Stimulated activated CD8-positive, alpha-beta memory T cell treated with anti-CD3 and anti-CD28 coated beads, Interleukin-7, amount 100 ng/mL, for 24 hours (primary cell): ENCODE measurements at places on chromosomes 4 and X.
A peak's percentile ranks its signal among the peaks of the same experiment; 100 is the strongest.

- no peak for DNase-seq
Observed at GRCh38 chr4:2732526-2732925, 23.6 kb downstream of the TNIP2 start.

- no peak for DNase-seq
Observed at GRCh38 chr4:2800691-2801596, 8.1 kb downstream of the SH3BP2 start.

DNA sequence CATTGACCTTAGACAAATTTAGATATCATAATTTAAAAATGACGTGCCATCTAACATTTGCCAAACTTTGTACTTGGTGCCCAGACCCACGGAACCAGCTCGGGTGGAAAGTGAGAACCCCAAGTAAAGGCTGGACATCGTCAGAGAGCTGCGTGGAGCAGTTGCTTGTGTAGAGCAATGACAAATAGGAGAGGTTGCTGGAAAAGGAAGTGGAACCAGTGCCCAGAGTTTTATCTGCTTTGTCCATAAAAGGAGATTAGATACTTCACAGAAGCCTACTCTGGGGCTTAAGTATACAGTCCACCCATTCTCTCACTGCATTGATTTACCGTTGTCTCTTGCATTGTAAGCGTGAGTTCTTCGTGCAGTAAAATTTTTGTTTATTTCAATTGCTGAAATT lies 5.4 kb upstream of the TBC1D1 start:
- no peak for DNase-seq

- no peak for DNase-seq
Observed at GRCh38 chrX:11241720-11242119, 51.5 kb upstream of the AMELX start.

DNA sequence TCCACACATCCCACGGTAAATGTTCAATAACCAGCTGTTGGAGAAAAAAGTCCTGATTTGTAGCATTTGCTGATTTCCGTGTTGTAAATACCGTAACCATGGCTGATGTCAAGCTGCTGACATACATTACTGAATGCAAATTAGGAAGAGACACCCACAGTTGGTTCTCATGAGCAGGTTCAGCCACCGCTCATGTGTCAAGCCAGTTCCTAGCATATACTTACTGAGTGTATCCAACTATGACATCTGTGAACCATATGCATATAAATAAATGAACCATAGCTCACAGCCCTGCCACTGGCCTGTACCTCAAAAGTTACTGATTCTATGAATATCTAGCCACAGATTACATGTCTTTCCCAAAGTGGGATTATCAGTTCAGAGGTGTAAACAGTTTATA lies 29.5 kb downstream of the FHDC1 start:
- DNase-seq, result no peak

GRCh38 chrX:21952624-21953023 lies 12.1 kb downstream of the SMS start:
- no peak for DNase-seq

DNA sequence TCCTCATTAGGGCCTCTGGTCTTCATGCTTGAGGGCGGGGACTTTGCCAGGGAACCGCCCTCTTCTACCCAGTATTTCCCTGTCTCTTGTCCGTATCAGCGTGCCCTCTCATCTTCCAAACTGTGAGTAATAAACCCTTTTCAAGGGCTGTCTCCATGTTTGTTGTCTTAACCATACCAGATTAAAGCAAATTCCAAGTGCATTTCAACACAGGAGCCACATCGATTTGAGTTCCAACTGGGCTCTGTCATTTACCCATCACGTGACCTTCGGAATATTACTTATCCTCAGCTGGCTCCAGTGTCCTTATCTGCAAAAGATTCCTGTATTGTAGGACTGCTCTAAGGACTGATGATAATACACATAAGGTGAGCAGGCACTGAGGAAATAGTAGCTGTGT lies 6.4 kb upstream of the PHEX start:
- DNase-seq, result no peak

DNA sequence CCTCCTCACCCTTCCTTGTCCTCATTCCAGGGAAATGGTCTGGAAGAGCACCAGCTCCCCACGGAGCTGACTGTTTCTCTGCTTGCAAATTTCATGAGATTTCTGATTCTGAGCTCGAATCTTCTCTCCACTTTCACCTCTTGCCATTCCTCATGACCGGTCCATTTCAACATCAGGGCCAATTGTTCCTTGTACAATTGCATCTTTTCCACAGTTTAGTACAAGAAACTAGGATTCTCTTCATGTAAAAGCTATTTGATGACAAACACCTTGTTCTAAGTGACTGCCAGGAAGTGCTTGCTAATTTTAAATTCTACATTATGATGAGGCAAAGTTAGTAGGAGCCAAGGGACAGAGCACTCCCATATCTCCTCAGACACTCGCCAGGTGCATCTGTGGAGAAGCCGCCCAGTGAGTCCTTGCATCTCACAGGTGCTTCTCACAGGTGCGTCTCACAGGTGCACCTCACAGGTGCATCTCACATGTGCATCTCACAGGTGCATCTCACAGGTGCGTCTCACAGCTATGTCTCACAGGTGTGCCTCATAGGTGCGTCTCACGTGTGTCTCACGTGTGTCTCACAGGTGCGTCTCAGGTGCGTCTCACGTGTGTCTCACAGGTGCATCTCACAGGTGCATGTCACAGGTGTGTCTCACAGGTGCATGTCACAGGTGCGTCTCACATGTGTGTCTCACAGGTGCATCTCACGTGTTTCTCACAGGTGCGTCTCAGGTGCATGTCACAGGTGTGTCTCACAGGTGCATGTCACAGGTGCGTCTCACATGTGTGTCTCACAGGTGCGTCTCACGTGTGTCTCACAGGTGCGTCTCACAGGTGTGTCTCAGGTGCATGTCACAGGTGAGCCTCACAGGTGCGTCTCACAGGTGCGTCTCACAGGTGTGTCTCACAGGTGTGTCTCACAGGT lies 3.0 kb upstream of the PDE6B start:
- DNase-seq, result no peak

- no peak for DNase-seq
Observed at GRCh38 chr4:156992943-156993342, 21.3 kb upstream of the PDGFC start.

DNA sequence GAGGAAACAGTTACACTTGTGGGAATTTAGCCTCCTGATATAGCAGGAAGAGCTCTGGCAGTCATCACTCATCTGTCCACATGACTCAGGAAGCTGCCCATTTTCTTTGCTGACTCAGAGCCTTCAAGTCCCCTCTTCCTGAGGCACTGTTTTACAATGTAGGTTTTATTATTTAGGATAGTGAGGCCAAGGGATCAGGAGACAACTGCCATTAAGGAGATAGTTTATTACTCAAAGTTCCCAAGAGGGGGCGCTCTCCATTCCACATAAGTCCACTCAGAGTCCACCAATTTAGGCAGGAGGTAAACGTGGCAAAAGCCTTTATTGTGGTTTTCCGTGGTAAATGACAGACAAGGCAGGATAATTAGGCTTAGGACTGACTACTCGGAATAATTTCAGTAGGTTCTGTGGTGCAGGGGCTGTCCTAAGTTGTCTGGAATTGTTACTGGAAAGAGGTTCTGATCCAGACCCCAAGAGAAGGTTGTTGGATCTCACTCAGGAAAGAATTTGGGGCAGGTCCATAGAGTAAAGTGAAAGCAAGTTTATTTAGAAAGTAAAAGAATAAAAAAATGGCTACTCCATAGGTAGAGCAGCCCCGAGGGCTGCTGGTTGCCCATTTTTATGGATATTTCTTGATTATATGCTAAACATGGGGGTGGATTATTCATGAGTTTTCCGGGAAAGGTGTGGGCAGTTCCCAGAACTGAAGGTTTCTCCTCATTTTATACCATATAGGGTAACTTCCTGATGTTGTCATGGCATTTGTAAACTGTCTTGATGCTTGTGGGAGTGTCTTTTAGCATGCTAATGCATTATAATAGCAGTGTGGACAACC lies 96.0 kb upstream of the RAB40AL start:
- no peak for DNase-seq

- DNase-seq, result no peak
Observed at GRCh38 chr4:134552063-134552462, 350.5 kb upstream of the PABPC4L start.

- no peak for DNase-seq
Observed at GRCh38 chrX:23964191-23964590, 56.4 kb downstream of the CXorf58 start.

- DNase-seq, result no peak
Observed at GRCh38 chr4:26139310-26139924, 181.4 kb upstream of the RBPJ start.

GRCh38 chrX:150648296-150648940 lies 44.8 kb upstream of the MTMR1 start:
- no peak for DNase-seq

- no peak for DNase-seq
Observed at GRCh38 chr4:3340700-3341083, 47.9 kb downstream of the RGS12 start.

DNA sequence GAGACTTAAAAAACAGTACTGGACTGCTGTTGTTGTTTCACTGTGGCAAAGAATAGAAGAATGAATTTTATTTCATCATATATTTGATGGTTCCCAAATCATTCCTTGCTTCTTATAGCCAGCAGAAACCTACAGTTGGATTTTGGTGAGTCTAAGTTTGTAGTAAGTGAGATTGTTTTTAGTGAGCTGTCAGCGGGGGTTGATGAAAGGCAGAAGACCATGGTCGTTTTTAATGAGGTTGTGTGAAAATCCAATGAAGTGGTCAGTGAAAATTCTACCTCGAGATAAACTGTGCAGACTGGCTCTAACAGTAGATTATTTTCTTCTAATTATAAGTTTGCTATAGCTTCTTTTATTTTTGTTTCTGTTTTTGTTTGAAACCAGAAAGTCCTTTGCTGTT lies 36.2 kb downstream of the ANAPC4 start:
- no peak for DNase-seq

DNA sequence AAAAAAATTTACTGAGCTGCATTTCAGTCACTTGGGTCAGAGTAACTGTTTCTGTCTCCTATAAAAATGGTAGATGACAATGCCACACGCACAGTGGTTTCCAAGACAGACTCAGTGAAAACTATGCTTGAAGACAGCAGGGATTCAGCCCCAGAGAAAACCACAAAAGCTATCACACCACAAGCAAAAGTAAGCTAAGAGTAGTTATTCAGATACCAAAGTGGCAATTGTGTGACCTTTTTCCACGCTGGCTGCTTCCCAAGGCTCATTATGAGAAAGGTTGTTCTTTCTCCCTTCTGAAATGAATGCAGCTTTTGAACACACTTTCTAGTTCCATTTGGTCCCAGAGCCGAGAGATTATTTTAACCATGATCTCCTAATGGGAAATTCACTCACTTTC lies 46.4 kb upstream of the GPM6B start:
- DNase-seq, result no peak

- DNase-seq, result no peak
Observed at GRCh38 chrX:146907391-146908240, 93.1 kb upstream of the CXorf51A start.

DNA sequence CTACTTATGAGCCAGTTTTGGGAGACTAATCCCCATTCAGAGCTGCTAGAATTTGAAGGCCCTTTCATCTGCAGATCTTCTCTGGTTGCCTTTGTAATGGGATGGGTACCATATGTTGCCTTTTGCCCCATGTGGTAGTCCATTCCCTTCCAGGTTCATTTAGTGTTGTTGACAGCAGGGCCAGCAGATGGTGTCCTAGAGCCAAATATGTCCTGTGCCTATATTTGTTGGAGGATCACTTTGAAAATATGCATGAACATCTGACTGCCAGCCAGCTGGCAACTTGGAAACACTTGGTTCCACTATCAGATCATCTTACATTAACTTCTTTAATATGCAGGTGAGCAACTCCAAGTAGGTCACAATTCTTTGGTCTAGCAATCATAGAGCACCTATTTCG lies 30.4 kb downstream of the CFAP299 start:
- peak; percentile 27 for DNase-seq

DNA sequence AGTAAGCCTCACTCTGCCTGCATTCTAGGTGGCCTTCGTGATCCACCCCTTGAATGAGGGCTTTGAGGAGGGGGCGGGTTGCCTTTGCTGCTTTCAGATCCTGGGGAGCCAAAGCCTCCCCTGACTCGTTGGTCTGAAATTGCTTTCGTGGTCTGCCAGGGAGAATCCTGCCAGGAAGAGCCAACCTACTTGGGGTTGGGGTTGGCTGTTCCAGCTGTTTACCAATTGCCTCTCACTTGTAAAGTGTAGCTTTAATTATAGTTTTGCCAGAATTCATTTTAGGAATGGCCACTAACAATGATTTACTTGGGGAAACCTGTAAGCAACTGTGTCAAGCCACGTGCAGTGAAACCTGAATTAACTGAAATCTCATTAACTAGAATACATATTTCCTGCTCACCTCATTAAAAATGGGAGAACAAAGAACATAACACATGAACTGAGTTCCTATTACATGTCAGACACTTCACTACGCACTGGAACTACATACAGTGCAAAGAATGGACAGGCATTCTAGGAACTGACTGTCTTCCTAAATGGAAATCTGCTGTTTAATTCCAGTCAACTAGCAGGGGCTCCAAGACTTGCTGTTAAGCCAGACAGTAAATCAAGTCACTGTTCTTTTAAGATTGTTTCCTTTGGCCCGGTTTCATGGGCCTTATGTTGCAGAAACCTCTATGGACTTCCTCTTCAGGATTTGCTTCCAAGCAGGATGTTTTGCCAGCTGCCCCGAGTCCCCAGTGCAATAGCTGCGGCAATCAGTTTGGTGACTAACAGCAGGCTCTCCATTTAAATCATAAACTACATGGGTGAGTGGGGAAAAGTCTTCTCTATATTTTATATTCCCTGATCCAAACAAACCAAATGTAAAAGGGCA lies 16.4 kb upstream of the NKRF start:
- DNase-seq, result no peak

- DNase-seq, result no peak
Observed at GRCh38 chr4:69957209-69957608, 8.3 kb downstream of the CSN2 start.

GRCh38 chr4:7843831-7844593 lies 95.6 kb downstream of the AFAP1 start:
- DNase-seq, result peak; percentile 53

DNA sequence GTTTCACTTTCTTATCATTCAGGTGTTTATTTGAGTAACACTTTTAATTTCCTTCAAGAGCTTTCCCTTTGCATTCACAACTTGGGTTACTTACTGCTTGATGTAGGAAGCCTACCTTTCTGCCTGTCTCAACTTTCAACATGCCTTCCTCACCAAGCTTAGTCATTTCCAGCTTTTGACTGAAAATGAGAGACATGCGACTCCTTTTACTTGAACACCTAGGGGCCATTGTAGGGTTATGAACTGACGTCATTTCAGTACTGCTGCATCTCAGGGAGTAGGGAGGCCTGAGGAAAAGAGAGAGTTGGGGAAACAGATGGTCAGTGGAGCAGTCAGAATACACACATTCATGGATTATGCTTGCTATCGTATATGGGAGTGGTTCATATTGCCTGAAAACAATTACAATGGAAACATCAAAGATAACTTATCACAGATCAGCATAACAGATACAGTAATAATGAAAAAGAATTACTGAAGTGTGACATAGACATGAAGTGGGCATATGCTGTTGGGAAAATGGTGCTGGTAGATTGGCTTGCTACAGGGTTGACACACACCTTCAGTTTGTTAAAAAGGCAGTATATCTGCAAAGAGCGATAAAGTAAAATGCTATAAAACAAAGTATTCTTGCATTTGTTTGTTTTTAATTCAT lies 25.7 kb downstream of the USP53 start:
- no peak for DNase-seq
